PC-3 (cell line): ENCODE measurements at places on chromosomes 1 and 21. TPM values are rescaled to one million over a fixed set of nuclear protein-coding genes. Genes with fewer than 3 reads are reported as not detected.

DNA sequence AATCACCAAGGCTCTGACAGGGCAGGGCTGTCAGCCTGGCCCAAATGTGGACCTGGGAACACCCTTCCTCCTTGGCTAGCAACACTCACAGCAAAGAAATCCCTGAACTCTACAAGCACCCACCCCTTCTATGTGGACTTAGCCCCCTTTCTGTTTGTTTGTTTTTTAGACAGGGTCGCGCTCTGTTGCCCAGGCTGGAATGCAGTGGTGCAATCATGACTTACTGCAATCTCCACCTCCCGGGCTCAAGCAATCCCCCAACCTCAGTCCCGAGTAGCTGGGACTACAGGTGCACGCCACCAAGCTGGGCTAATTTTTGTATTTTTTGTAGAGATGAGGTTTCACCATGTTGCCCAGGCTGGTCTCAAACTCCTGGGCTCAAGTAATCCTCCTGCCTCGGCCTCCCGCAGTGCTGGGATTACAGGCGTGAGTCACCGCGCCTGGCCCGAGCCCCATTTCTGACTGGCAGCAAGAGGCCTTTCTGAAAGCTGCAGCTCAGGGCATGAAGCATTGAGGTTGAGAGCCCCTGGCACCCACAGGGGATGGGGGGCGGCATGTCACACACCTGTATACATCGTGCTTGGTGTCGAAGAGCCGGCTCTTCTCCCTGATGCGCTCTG, 16.2 kb downstream of the RIPK4 start:
- no peak overlapping the region for H3K27ac ChIP-seq
- no peaks in the 10 kb centered on the region for H3K27me3 ChIP-seq
- peaks cover 54% of the 10 kb centered on the region for H3K4me1 ChIP-seq
- peaks cover 97% of the 10 kb centered on the region for H3K36me3 ChIP-seq
- no peak for DNase-seq

DNA sequence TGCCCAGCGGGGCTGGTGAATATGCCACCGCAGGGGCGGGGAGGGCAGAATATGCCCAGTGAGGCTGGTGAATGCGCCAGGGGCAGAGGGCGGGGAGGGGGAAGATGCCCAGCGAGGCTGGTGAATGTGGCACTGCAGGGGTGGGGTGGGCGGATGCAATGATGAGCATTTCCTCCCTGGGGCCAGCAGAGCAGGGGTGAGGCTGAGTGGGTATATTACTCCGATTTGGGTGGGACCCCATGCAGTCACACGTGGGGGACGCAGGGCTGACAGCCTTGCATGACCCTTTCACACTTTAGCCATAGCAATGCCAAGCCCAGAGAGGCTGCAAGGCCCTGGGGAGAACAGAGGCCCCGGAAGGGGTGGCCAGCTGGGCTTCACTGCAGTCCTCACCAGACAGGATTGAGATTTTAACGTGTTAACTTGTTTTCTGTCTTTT, 9.3 kb upstream of the SLX9 start:
- no peaks in the 10 kb centered on the region for H3K27me3 ChIP-seq
- peaks cover 4% of the 10 kb centered on the region; the same call in 1 of the 2 replicates for H3K36me3 ChIP-seq
- H3K27ac ChIP-seq: peak overlapping the region; percentile 74
- peaks cover 74% of the 10 kb centered on the region for H3K4me1 ChIP-seq

GRCh38 chr21:33763582-33763899, 121.2 kb downstream of the ITSN1 start:
- H3K4me3 ChIP-seq: no peak overlapping the region
- no peaks in the 10 kb centered on the region for H3K27me3 ChIP-seq
- DNase-seq: no peak
- peaks cover 5% of the 10 kb centered on the region; the same call in 1 of the 2 replicates for H3K36me3 ChIP-seq

DNA sequence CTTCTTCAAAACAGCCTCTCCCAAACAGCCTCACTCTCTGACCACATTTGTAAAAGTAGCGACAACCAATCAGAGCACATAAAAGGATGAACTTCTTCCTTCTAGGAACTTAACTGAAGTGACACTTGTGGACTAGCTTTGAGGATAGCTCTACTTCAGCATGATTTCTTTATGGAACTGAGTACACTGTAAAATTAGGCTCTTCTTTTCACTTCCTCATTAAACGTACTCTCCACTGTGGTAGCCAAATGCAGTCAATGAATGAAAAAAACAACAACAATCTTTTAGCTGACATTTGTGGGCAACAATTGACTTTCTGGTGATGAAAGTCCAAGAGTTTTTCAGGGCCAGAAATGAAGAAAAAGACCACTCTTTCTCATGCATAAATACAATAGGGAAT, 9.6 kb downstream of the LRRC53 start:
- DNase-seq: no peak
- no peaks in the 10 kb centered on the region for H3K36me3 ChIP-seq
- H3K27ac ChIP-seq: no peak overlapping the region
- H3K4me3 ChIP-seq: no peak overlapping the region
- H3K27me3 ChIP-seq: peaks cover 22% of the 10 kb centered on the region

- H3K36me3 ChIP-seq: no peaks in the 10 kb centered on the region
- no peak overlapping the region for H3K4me3 ChIP-seq
- DNase-seq: no peak
Observed at GRCh38 chr1:200998323-200998722, 25.2 kb downstream of the KIF21B start.

DNA sequence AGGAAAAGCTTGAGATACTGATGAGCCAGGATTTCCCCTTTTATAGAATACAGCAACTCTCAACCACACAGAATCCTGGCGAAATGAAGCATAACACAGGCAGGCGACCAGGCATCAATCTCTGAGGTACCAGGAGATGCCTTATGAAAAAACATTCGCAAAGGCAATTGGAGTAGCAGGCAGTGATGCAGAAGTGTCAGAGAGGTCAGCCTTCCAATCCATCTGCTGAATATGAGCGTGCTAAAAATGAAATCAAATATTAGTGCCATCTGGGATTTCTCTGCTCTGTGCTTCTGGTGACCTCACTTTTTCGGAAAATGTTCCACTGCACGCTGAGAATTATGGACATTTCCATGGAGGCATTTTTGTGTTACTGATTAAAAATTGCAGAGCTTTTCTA, 258.8 kb downstream of the VAV3 start:
- no peak overlapping the region for H3K4me3 ChIP-seq
- no peaks in the 10 kb centered on the region for H3K27me3 ChIP-seq
- H3K4me1 ChIP-seq: peaks cover 13% of the 10 kb centered on the region
- H3K36me3 ChIP-seq: no peaks in the 10 kb centered on the region
- no peak for DNase-seq

DNA sequence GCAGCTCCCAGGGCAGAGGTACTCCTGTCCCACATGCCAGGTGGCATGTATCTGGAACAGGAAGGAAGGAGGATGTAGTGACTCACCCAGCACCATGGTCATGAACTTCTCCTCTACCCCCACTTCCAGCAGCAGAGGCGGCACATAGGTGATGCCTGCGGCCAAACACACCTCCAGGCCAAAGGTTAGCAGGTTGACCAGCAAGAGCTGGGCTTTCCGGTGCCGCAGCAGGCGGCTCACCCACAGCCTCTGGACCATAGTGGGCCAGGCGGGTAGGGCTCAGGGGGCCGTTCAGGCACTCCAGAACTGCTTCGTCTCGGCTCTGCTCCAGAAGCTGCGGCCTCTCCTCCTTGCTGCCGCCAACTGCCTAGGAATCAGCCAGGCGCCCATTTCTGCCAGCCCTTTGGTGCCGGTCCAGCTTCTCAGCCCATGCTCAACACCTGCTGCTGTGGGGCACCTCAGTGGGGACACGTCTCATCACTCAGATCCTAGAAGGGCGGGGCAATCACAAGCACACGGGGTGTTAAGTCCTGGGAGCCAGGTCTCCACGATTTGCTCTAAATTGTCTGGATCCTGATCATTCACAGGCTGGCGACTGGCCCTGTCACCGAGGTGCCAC, 15.8 kb downstream of the SLC45A3 start:
- H3K4me1 ChIP-seq: peaks cover 57% of the 10 kb centered on the region
- DNase-seq: peak; percentile 91
- H3K27me3 ChIP-seq: no peaks in the 10 kb centered on the region
- peak overlapping the region; percentile 45 for H3K4me3 ChIP-seq

DNA sequence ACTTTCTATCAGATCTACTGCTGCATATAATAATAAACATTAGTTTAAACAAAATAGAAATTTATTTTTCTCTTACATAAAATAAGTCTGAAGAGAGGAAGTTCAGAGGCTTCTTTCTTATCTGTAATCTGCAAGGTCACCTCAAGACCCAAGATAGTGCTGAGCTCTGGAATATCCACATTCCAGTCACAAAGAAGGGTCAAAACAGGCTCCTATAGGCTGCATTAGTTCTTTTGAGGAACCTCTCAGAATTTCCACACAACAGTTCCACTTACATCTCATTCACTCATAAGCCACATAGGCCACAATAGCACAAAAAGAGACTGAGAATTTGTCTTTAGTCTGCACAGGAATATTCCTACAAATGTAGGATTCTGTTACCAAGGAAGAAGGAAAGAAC, 15.4 kb downstream of the DYNLT5 start:
- H3K4me1 ChIP-seq: no peaks in the 10 kb centered on the region
- no peaks in the 10 kb centered on the region for H3K36me3 ChIP-seq
- no peaks in the 10 kb centered on the region for H3K27me3 ChIP-seq
- DNase-seq: no peak

DNA sequence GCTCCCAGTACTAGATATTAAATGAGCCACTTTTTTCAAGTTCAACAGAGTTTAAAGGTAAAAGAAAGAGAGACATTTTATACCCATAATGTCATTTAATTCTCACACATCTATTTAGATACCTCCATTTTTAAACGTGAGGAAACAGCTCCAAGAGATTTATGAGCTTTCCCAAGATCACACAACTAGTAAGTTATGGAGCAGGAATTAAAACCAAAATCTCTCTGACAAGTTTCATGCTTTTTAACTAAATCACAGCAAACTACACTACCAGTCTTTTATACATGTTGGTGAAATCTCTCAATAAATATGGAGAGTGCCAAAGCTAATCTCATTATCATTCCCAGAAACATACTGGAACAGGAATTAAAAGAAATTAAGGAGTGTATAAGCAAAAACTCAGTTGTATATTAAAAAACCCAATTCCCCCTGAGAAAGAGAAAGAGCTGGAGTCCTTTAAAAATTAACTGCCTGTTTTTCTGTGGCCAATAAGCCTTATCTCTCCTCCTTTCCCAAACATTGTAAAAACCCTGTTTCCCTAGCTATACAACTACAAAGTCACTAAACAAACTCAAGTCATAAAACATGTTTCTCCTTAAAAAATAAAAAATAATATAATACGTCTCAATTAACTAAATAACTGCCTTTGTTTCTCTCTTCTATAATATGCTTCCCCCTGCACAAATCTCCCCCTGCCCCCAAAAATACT, 26.7 kb upstream of the THEM4 start:
- no peak overlapping the region; the same call in 1 of the 2 replicates for H3K4me3 ChIP-seq
- peaks cover 33% of the 10 kb centered on the region for H3K4me1 ChIP-seq
- H3K27me3 ChIP-seq: no peaks in the 10 kb centered on the region
- H3K27ac ChIP-seq: peak overlapping the region; percentile 60
- H3K36me3 ChIP-seq: no peaks in the 10 kb centered on the region
- peak; percentile 45 for DNase-seq

GRCh38 chr1:31532173-31532572, 44.1 kb upstream of the TINAGL1 start:
- H3K36me3 ChIP-seq: no peaks in the 10 kb centered on the region
- H3K27ac ChIP-seq: no peak overlapping the region
- peaks cover 18% of the 10 kb centered on the region for H3K4me1 ChIP-seq
- no peak overlapping the region for H3K4me3 ChIP-seq

DNA sequence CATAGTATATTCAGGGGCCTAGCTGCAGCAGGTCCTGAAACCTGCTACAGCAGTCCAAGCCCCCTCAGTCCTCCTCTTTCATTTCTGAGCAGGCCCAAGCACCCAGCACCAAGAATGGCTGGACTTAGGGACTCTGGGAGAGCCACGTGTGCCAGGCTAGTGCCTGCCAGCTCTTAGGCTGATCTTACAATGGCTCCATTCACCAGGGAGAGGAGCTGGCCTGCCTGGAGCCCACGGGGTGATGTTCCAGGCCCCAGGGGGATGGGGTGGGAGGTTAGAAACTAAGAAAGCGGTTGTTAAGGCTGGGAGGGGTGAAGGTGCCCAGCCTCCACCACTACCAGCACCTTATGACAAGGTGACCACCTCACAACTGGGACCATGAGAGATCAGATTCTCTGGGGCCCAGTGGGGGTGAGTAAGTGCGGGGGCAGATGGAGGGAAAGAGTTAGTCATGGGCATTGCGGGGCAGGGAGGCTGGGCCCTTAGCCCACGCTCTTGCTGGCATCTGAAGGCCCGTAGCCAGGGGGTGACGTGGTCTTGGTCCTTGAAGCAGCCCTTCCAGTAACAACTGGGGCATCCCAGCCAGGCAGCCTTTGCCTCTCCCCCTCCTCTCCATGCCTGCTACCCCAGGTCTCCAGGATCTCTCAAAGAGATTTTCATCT, 30.3 kb upstream of the CLIC4 start:
- DNase-seq: no peak
- peaks cover 15% of the 10 kb centered on the region for H3K4me1 ChIP-seq
- no peak overlapping the region for H3K27ac ChIP-seq
- H3K4me3 ChIP-seq: no peak overlapping the region
- H3K36me3 ChIP-seq: no peaks in the 10 kb centered on the region

DNA sequence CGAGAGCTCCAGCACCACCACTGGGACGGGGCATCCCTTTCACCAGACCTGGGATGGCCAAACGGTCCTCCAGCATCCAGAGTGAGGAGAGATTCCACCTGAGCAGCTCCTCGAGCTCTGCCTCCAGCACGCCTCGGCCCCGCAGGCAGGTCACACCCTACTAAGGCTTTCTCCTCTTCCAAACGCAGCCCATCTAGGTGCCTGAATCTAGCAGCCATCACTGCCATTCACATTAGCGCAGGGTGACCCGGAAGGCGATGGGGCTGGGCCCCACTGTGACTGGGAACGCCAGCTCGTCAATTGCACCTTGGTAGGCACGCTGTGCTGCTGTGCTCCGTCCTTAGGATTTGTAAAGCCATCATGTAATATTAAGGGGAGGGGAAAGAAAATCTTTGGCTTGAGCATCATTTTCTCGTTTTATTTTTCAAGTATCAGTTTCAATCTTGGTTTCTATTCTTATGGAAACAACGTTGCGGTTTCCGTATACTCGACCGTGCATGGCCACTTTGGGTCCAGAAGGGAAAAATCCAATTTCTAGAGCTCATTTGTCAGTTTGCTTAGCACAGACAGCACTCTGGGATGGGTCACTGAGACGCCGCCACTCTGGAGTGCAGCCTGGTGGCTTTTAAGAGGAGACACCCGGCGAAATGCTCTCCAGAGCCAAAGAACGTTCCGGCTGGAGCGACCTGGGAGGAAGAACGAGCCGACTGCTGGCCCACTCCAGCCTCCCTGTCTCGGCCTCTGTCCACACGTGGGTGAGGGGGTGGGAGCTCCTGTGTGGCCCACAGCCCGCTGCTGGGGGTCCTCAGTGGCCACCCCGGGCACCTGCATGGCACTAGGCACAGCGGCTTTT, 173.6 kb downstream of the PRDM16 start:
- no peak overlapping the region for H3K4me3 ChIP-seq
- 0 out of 2 replicates have a peak, but pooled peaks cover 5% of the 10 kb centered on the region for H3K4me1 ChIP-seq
- H3K27me3 ChIP-seq: peaks cover 99% of the 10 kb centered on the region
- DNase-seq: no peak

- peaks cover 9% of the 10 kb centered on the region for H3K4me1 ChIP-seq
- no peak overlapping the region for H3K4me3 ChIP-seq
- no peaks in the 10 kb centered on the region for H3K27me3 ChIP-seq
- H3K36me3 ChIP-seq: no peaks in the 10 kb centered on the region
- no peak for DNase-seq
Observed at GRCh38 chr1:203600782-203601513, 25.7 kb upstream of the ATP2B4 start.

The MCOLN2 gene
- total RNA-seq: 11.7 and 24.6 TPM in 2 replicates

The CASQ2 gene
- 0.17 TPM in 1 of 2 replicates, not detected in the other for total RNA-seq

The C1orf167 gene
- not detected in 2 replicates for total RNA-seq

The TEX38 gene
- not detected in 2 replicates for total RNA-seq

The AKR7A3 gene
- 0.40 and 1.2 TPM in 2 replicates for total RNA-seq

The GNB1 gene
- total RNA-seq: 125 and 171 TPM in 2 replicates

The FCER1A gene
- not detected in 2 replicates for total RNA-seq

The HHAT gene
- total RNA-seq: 2.4 and 3.4 TPM in 2 replicates

The AQP10 gene
- total RNA-seq: not detected in 2 replicates

The BLACAT1 gene
- total RNA-seq: 1.5 and 1.6 TPM in 2 replicates

The EFNA3 gene
- 16.2 and 23.5 TPM in 2 replicates for total RNA-seq

The KCNE2 gene
- total RNA-seq: not detected in 2 replicates
